Fibroblast of skin of right quadriceps (primary cell): ENCODE measurements at places on chromosomes 12 and 14.

- DNase-seq = no peak
Measured at GRCh38 chr12:19642345-19642744, 203.1 kb downstream of the AEBP2 start.

GRCh38 chr14:84006643-84007155 lies 1523.2 kb upstream of the FLRT2 start:
- DNase-seq = no peak

DNA sequence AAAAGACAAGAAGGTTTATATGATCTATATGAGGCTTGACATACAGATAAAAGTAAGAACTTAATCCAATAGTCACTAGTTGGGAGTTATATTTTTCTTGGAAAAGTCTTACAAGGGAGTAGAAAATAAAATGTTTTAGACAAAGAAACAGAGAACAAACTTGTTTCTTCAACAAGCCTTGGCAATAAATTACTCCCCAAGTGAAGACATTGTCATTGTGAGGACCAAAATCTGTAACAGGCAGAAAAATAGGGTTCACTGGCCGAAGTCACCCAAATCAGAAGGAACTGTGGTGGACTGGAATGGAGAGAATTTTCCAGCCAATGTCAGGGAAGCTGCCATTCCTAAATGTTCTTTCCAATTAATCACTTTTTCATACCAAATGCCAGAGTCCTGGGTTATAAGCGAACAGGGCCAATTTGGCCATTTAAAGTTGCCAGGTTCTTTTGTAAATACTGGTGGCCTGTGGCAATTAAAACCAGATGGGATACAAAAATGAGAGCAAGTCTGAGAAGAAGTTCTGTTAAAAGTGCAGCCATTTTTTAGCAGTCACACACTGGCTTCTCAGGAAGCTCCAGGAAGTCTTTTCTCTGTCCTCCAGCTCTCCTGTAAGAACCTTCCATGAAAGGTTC lies 117.3 kb upstream of the OVCH1 start:
- DNase-seq = no peak

GRCh38 chr12:20477672-20478071 lies 109.3 kb downstream of the PDE3A start:
- no peak for DNase-seq

DNA sequence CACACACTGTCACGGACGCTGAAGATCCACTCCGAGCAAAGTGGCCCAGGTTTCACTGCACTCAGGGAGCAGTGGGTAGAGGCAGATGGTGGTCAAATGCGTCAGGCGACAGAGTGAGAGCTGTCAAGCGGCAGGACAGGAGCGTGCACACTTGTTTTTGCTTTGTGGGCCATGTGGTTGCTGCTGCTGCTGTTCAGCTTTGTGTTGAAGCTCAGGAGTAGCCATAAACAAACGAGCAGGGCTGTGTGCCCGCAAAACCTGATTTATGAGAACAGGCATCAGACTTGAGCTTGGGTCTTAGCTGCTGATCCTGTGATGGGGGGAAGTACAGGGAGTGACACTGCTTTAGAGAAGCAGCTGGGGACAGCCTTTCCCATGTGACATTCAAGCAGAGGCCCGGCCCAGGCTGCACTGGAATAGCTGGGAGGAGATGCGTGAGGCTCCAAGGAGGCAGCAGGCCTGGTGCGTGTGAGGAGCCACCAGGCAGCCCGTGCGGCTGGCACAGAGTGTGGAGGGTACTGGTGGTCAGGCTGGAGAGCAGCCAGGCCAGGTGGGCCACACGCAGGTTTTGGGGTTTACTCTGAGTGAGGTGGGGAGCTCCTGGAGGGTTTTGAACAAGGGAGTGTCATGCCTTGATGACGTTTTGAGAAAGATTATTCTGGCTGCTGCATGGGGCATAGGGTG lies 31.1 kb upstream of the ASPG start:
- no peak for DNase-seq

- peak; percentile 98 for DNase-seq
Measured at GRCh38 chr12:25458047-25458552, 95.0 kb downstream of the LMNTD1 start.

- DNase-seq = no peak
Measured at GRCh38 chr14:101977311-101978071, 13.1 kb downstream of the DYNC1H1 start.

DNA sequence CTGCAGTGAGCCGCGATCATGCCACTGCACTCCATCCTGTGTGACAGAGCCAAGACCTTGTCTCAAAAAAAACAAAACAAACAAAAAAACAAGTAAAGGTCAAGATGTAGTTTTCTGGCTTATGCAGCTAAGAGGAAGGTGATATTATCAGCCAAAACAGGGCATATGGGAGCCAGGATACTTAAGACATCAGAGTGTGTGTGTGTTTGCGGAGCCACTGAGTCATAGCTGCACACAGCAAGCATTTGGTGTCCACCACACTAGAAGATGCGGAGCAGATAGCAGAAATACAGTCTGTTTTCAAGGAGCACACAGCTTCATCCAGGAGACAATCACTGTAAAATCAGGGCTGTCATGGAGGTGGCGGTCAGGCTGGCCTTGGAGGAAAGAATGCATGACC lies 72.6 kb upstream of the REP15 start:
- DNase-seq = peak; percentile 24

DNA sequence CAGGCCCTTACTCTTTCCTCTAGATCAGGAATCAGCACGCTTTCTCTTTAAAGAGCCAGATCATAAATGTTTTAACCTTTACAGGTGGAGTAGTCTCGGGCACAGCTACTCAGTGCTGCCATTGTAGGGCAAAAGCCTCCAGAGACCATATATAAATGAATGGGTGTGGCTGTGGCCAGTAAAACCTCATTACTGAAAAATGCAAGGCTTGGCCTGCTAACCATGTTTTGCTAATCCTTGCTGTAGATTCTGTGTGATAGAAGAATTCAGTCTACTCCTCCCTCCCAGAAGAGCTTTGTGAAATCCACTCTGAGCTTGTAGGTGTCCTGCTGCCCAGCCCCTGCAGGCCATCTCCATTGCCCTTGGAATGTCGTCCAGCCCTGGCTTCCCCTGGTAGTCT lies 58.1 kb downstream of the HSP90AA1 start:
- peak; percentile 49 for DNase-seq

GRCh38 chr14:74647061-74647677 lies 35.1 kb upstream of the LTBP2 start:
- peak; percentile 59 for DNase-seq

- no peak for DNase-seq
Measured at GRCh38 chr14:93737634-93738033, 50.7 kb downstream of the PRIMA1 start.

GRCh38 chr12:95997911-95998510 lies 1.9 kb upstream of the HAL start:
- DNase-seq = no peak

DNA sequence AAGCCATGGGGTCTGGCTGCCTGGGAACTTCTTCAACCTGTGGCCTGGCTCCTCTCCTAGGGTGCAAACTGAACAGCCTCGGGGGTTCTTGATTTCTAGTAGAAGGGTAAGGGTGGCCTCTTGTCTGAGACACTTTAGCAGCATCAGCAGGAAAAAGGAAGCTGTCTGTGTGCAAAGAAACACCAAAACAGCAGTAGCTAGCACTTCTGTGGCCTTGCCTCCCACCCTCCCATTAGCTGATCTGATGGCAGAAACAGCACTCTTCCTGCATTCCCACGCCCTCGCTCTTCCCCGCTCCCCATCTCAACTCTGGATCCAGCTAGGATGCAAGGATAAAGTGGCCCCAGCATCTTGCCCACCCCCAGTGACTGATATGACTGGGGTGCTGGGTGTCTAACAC lies 20.7 kb downstream of the SLC7A8 start:
- DNase-seq = no peak

DNA sequence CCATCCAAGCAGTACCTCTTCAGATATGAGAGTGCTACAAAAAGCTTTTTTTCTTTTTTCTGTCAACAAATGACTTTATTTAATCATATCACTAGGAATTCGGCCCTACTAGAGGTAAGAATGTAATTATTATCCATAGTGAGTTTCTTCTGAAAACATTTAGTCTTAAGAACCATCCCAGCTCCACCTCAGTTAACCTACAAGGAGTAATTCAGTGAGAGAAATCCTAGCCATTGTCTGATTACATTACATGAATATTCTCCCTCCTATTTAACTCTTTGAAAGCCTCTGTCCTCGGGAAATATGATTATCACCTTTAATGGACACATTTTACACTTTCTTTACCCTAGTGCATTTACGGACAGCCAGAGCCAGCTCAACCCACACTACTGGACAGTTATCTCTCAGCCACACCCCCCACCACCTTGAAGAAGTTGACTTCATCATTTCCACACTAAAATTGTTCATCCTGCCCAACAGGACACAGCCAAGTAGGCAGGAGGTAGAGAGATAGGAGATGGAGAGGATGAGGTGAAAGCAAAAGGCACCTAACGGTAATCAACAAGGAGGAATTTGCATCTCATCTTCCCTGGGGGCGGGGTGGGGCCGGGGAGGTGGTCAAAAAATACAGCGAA lies 1.3 kb downstream of the PPFIA2 start:
- no peak for DNase-seq

GRCh38 chr12:46778415-46778814 lies 47.4 kb downstream of the SLC38A4 start:
- no peak for DNase-seq

DNA sequence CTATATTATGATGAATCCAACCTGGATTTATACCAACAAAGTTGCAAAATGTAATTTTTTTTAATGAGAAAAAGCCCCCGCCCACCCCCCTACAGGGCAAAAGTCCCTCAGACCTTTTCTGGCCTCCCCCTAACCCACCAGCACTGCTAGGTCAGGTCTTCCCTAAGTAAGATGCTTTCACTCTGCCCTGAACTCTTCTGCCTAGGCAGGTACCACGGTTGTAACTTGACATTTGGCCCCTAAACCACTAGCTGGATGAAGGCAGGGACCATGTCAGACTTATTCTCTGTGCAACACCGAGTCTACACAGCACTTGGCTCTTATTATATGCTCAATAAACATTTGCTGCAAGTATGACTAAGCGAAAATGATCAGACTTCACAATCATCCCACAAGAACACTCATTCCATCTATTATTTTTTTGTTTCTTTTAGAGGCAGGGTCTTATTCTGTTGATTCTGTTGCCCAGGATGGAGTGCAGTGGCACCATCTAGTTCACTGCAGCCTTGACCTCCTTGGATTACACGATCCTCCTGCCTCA lies 63.2 kb downstream of the SPRING1 start:
- no peak for DNase-seq

- DNase-seq = peak; percentile 15
Measured at GRCh38 chr14:71403656-71404055, 496.4 kb downstream of the PCNX1 start.

DNA sequence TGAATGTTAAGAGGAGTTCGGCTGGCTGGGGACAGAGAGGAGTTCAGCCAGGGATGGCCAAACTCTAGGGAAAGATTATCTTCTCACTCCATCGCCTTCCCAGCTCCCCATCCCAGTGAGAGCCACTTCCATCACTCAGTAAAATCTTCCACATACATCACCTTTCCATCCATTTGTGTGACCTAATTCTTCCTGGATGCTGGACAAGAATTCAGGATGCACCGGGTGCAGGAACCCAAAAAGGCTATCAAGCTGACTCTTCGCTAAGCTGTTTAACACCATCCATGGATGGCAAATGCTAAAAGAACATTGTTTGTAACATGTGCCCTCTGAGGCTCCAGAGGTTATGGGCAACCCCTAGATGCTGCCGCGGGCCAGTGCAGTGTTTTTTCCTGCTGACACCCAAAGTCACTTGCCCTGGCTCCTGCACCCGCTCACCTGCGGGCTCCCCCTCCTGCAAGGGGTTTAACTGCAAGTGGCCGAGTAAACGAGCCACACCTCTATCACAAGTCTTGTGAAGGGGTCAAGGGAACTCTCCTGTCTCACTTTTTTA lies 216.0 kb upstream of the NPAS3 start:
- DNase-seq = no peak

DNA sequence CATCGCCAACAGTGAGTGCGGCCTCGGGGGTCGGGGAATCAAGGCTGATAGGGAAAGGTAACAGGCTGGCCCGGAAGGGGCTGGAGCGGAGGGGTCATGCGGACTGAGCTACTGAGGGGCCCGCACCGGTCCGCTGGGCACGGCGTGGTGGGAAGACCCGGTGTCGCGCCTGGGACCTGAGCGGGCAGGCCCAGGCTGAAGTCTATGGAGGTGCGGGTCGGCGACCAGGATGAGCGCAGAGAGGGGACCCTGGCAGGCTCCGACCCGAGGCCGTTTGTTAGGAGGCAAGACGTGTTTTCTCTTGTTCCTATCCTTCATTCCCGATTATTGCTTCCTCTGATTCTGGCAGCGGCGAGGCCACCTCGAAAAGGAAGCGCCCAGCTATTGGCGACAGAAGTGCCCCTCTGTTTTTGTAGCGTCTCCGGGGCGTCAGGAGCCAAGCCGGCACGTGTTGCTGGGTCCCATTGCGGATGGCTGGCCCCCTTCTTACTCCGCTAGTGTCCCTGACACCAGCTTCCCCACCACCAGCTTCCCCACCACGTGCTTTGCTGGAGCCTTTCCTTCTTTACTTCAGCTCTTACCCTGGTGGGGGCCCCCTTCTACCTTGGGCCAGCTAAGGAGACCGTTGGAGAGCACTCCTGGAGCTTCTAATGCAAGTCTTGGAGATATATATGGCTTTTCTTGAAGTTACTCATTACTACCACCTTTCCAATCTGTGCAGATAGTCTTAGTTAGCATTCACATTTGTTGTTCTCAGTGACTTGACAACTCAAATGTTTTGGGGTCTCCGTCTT lies 653 bp downstream of the PA2G4 start:
- DNase-seq = no peak

GRCh38 chr12:57001448-57001906 lies 4.9 kb downstream of the ZBTB39 start:
- peak; percentile 32 for DNase-seq

GRCh38 chr14:103271189-103271588 lies 62.8 kb upstream of the EIF5 start:
- no peak for DNase-seq

DNA sequence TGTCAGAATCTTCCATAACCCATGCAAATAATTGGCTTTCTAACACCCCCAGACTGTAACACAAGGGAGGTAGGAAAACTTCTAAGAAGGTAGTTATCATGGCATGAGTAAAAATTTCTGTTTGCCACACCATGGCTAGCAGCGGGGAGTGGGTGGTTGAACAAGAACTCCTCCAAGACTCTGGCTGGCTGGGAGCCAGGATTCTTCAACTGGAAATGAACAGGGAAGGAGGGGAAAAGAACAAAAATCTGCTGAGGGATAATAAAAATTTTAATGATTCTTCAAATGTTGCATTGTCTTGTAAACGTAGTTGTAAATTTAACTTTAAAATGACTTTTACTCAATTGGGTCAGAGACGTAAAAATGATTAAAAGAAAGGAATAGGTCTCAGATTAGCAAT lies 78.9 kb downstream of the AKAP6 start:
- DNase-seq = peak; percentile 54

DNA sequence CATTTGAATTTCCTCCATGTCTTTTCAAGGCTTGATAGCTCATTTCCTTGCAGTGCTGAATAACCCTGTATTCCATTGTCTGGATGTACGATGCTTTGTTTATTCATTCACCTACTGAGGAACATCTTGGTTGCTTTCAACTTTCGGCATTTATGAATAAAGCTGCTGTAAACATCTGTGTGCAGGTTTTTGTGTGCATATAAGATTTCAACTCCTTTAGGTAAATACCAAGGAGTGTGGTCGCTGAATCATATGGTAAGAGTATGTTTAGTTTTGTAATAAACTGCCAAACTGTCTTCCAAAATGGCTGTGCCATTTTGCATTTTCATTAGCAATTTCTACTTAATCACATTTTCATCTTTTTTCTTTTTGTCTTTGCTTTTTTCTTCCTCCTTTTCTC lies 327.7 kb upstream of the TBX3 start:
- no peak for DNase-seq
